Glomerular endothelial cell (primary cell): ENCODE measurements at places on chromosomes 5 and 9.

GRCh38 chr5:6447384-6448140 lies 1.1 kb upstream of the UBE2QL1 start:
- no peak for DNase-seq

DNA sequence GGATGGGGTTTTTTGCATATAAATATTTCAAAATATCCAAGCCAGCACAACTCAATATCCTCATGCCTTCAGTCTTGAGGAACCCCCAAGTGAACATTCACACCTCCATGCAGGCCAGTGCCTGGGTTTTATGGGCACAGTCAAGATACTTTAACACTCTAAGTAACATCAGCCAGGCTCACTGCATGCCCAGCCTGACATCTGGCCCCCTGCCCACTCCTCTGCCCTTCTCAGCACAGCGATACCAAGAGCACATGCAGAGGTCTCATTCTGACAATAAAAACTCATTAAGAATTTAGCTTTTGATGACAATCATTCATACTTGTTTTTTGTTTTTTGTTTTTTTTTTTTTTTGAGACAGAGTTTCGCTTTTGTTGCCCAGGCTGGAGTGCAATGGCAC lies 250.0 kb downstream of the CWC27 start:
- no peak for DNase-seq

GRCh38 chr9:93588641-93589609 lies 12.5 kb downstream of the PHF2 start:
- DNase-seq, result no peak

DNA sequence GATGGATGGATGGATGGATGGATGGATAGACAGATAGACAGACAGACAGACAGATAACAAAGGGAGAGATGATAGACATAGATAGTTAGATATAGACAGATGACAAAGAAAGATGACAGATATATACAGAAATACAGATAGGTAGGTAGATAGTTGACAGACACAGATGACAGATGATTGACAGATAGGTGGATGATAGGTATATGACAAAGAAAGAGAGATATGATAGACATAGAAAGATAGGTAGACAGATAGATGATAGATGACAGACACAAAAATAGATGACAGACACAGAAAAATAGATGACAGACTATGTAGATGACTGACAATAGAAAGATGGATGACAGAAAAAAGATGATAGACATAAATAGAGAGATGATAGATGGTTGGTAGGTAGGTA lies 200.0 kb upstream of the TAS2R1 start:
- no peak for DNase-seq
